Stomach (tissue), 19 donors: ENCODE measurements at places on chromosomes 1 and 21. TPM values are rescaled to one million over a fixed set of nuclear protein-coding genes. Genes with fewer than 3 reads are reported as not detected.

The MLLT11 gene
- 2.4 TPM for polyA plus RNA-seq

- no peak for DNase-seq
Measured at GRCh38 chr1:54710434-54710833, 5.2 kb upstream of the TTC4 start.

- peak; percentile 56 for DNase-seq
Measured at GRCh38 chr1:229022595-229023333, 248.1 kb upstream of the RAB4A start.

The AADACL3 gene
- polyA plus RNA-seq, result not detected

DNA sequence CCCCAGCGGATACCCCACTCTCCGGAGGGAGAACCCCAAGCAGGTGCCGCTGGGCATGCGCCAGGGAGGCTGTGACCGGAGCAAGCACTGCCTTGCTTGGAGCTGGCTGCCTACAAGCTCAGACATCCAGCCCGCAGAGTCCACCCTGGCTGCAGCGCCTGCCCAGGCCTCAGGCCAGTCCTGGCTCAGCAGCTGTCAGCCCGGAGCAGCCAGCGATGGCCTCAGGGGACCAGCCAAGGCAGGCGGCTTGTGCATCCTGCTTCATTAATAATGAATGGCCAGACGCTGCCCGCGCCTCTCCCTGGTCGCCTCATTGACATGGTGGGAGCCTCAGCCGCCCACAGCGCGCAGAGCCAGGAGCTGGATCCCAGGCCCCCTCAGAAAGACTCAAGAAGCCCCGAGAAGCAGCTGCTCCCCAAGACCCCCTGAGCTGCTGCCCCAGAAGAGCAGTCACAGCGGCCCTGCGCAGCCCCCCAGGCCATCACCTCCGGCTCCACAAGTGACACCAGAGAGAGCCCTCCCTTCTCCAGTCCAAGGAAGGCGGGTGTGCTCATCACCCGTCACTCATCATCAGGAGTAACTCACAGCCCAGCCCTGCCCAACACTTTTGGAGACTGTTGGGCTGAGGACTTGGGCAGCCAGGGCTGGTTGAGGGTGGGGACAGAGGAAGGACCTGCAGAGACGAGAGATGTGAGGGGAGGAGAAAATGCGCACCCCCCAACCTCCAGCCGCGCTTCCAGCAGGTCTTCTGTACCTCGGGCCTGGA lies 19.6 kb downstream of the KCNAB2 start:
- peak; percentile 45 for DNase-seq

- DNase-seq, result peak; percentile 59
Measured at GRCh38 chr21:38989745-38990423, 184.2 kb downstream of the ETS2 start.

- no peak for DNase-seq
Measured at GRCh38 chr1:41950820-41951219, 32.1 kb upstream of the HIVEP3 start.

The PGLYRP3 gene
- not detected for polyA plus RNA-seq

The DIPK1A gene
- polyA plus RNA-seq, result 2.6 TPM

The CD1D gene
- polyA plus RNA-seq, result 2.1 TPM

- no peak for DNase-seq
Measured at GRCh38 chr1:211487672-211488208, 4.2 kb downstream of the RD3 start.

DNA sequence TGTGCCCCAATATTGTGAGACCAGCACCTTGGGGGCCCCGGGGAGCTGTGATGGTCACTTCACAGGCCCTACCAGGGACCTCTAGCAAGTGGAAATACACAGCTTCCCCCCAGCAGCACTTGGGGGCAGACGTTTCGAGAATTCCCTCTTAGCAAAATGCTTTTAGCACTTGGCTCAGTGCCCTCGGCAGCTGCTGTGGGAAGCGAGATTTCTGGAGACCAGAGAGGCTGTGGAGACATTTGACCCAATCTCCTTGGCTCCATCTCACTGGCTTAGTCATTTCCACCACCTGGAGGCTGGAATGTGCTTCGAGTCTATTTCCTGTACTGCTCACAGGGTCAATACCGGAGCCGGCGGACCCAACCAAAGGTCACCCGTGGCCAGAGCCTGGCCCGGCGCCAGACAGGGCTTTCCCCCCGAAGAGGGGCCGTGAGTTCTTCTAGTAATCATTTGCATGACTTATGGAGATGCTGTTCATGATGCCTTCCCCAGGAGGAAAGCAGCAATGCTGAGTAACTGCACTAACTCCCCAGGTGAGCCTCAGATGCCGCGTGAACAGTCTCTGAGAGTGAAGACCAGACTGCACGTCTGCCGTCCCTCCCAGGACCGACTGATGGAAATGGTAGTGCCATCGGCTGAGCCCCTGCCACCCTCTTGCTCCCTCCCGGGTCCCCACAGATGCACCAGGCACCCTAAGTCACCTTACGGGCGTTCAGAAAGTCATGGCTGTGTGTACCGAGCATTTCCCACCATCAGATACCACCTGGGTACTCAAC lies 4.4 kb upstream of the C2CD2 start:
- DNase-seq, result peak; percentile 93

The RNF186 gene
- polyA plus RNA-seq, result not detected

GRCh38 chr1:55195521-55196233 lies 19.5 kb downstream of the USP24 start:
- DNase-seq, result no peak
